Panc1 (cell line): ENCODE measurements at places on chromosomes 7 and 10. TPM values are rescaled to one million over a fixed set of nuclear protein-coding genes. Genes with fewer than 3 reads are reported as not detected.

DNA sequence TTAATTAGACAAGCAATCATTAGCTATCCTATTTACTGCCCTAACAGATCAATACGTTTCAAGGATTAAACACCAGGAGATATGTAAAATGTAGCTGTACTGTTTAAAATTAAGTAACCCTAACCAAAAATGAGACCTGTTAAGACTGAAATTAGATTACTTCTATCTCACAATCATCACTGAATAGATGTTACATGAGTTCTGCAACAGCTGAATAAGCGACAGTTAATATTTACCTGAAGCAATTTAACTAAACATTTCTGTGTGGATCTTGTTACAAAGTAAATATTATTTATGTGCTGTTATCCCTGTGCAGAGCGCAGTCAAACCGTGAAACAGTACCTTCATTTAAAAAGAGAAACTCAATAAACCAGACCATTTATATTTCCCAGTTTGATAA is 122.5 kb downstream of the RELN start:
- no peak overlapping the region for H3K4me3 ChIP-seq
- no peak for DNase-seq
- H3K4me1 ChIP-seq = no peaks in the 10 kb centered on the region
- H3K27me3 ChIP-seq = no peaks in the 10 kb centered on the region

DNA sequence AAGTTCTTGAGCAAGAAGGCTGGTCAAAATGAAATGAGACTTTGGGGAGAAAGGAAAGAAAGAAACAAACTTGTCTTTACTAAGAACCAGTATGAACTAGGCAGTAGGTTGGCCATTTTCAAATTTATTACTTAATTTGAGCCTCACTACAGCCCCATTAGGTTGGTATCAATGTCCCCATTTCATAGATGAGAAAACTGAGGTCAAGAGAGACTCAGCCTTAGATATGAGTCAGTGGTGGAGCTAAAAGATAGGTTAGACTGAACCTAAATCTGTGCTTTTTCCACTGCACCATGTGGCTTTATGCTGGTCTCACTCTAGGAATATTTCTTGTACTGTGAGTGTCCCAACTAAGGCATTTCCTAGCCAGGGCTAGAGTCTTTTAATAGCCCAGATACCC is 8.8 kb downstream of the ZNF503 start:
- H3K36me3 ChIP-seq = no peaks in the 10 kb centered on the region; the same call in 1 of the 2 replicates
- H3K4me3 ChIP-seq = no peak overlapping the region
- H3K27me3 ChIP-seq = peaks cover 12% of the 10 kb centered on the region
- H3K4me1 ChIP-seq = no peaks in the 10 kb centered on the region
- DNase-seq = no peak

DNA sequence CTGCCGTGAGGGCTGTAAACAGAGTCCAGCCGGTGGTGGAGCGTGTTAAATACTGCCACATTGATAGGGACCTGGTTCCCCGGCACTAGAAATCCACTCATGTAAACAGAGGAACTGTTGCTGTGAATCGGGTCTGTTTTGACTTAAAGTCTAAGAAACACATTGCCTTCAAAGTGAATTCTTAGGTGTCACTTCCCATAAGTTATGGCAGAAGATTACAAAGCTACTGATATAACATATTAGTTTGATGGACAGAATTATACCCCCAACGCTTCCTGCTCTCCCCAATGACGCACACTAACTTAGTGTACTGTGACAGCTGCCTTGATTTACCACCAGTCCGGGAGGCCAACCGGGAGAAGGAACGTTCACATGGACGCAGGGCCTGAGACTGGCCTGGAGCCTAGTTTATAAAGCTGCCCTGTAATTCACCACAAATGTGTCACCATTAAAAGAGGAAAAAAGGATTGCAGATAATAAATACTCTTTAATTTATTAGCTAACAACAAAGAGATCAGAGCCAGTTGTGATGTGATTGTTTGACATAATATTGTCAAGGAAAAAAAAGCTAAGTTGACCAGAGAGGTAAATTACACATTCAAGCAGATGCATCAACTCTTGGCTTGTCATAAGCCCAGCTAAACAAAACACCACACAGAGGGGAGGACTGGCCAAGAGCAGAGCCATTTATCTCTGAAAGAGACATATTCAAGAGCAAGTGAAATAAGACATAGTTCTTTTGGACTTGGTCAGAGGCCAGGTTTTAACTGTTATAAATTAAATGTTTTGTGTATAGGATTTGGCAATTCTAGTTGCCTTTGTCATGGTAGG is 820.6 kb downstream of the LRMDA start:
- no peak for DNase-seq
- no peaks in the 10 kb centered on the region for H3K4me1 ChIP-seq
- H3K36me3 ChIP-seq = no peaks in the 10 kb centered on the region
- H3K27me3 ChIP-seq = no peaks in the 10 kb centered on the region

DNA sequence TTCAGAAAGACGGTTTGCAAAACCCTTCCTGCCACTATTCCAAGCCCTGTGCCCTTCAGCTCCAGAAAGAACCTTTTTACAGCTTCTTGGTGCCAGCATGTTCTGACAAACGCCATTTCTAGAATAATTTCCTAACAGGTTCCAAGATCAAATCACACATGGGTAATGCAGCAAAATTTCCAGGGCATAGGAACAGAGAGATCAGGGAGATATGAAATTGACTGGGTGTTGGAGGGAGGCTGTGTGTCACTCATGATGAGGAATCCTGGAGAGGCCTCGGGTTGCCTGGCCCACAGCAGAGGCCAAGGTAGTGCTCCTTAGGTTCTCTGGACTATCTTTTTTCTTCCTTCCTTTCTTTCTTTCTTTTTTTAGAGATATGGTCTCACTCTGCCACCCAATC is 29.5 kb downstream of the RAB19 start:
- no peaks in the 10 kb centered on the region for H3K36me3 ChIP-seq
- no peak overlapping the region for H3K4me3 ChIP-seq
- H3K27ac ChIP-seq = no peak overlapping the region
- no peak for DNase-seq

GRCh38 chr10:117801691-117802090 is 245.1 kb downstream of the RAB11FIP2 start:
- no peak overlapping the region for H3K4me3 ChIP-seq
- no peaks in the 10 kb centered on the region for H3K36me3 ChIP-seq

DNA sequence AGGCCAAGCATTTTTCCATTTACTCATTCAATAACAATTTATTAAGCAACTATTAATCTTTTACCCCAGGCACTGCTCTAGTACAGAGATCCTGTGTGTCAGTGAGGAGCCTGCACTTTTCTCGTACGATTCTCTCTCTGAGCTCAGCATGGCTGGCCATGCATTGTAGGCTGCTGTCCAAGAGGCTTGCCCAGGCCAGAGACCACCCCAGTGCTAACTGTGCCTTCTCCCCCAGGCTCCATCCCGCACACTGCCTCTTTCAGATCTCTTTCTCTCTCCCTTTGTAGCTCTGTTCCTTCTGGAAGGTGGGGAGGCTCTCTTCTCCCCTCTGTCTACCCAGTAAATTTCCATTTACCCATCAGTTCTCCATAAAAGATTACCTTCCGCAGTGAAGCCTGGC is 101.0 kb upstream of the IKZF1 start:
- no peaks in the 10 kb centered on the region for H3K4me1 ChIP-seq
- H3K36me3 ChIP-seq = no peaks in the 10 kb centered on the region
- H3K27ac ChIP-seq = no peak overlapping the region

PIK3AP1 gene
- 2.6 TPM for total RNA-seq

ZPBP gene
- total RNA-seq = not detected

MSMB gene
- total RNA-seq = not detected

GRCh38 chr7:133746305-133746704 is 380.8 kb upstream of the LRGUK start:
- no peaks in the 10 kb centered on the region for H3K27me3 ChIP-seq
- no peaks in the 10 kb centered on the region for H3K36me3 ChIP-seq
- no peak overlapping the region for H3K4me3 ChIP-seq
- DNase-seq = no peak
- H3K4me1 ChIP-seq = no peaks in the 10 kb centered on the region

DNA sequence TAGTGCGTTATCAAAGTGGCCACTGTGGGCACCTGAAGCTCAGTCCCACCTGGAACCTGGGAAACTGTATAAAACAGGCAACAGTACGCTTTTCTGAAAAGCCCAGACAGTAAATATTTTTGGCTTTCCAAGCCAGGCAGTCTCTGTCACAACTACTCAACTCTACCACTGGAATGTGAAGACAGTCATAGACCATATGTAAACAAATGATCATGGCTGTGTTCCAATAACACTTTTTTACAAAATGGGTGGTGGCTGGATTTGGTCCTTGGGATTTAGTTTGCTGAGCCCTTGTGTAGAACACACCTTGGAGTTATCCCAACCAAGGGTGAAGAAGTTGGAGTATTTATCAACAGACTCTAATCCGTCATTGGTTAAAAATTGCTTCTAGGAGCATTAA is 259.9 kb downstream of the SKIDA1 start:
- no peak overlapping the region for H3K4me3 ChIP-seq
- no peak for DNase-seq
- no peak overlapping the region for H3K27ac ChIP-seq
- no peaks in the 10 kb centered on the region for H3K36me3 ChIP-seq

DNA sequence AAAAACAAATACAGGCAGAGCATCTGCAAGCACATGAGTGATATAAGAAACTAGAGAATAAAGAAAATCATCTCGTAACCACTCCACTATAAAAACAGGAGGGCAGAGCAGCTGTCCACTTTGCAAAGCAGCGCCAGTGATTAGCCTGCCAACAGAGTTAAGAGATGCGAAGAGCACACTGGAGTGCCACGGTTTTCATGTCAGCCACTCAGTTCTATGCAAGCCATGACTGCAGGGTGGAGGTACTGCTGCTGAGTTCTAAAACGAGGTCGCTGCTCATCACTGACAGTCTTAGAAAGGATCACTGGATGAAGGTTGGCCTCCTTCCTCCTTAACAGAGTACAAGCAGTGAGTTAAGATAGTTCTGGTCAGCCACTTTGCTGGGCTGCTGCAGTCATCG is 58.5 kb downstream of the FGFR2 start:
- no peaks in the 10 kb centered on the region for H3K36me3 ChIP-seq
- H3K27ac ChIP-seq = no peak overlapping the region
- DNase-seq = no peak

SORCS1 gene
- total RNA-seq = not detected

DNA sequence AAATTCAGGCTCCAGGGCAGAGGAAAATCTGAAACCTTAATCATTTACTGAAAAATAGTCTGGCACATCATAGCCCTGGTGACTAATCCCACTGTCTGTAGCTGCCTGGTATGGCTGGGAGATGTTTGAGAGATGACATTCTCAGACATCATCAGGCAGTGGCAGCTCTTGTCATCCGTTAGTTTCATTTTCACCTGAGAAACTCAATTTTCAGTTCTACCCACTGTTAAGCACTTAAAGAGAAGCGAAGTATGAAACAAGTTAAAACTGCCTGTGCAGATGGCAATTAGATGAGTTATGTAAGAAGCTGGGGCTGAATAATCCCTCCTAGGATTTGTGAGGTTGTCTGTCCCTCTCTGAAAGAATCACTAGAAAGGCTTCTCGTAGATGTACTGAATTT is 150.2 kb downstream of the NSUN6 start:
- no peak for DNase-seq
- H3K27ac ChIP-seq = no peak overlapping the region
- peak overlapping the region; percentile 4; the same call in 1 of the 2 replicates for H3K4me3 ChIP-seq
- no peaks in the 10 kb centered on the region for H3K4me1 ChIP-seq

- H3K27ac ChIP-seq = peak overlapping the region; percentile 77
- peak overlapping the region; percentile 25 for H3K4me3 ChIP-seq
- no peaks in the 10 kb centered on the region for H3K36me3 ChIP-seq
- H3K27me3 ChIP-seq = no peaks in the 10 kb centered on the region
- H3K4me1 ChIP-seq = peaks cover 41% of the 10 kb centered on the region
- no peak for DNase-seq
Observed at GRCh38 chr7:30321089-30321881, 36.9 kb downstream of the ZNRF2 start.

DNA sequence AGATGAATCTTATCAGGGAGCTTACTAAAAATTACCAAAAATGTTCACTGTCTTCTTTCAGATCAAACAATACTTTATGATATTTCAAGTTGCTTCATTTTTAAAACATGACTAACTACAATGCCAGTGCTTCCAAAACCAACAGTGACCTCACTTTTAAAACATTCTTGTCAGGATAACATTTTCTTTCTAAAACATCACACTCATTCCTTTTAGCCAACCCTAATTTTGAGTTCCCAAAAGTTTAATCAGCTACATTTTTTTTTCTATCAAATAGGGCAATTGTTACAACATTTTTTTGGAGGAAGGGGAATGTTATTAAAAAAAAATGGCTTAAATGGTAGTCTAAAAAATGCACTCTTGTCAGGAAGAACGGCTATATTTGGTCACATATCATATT is 37.3 kb downstream of the RTKN2 start:
- H3K27me3 ChIP-seq = no peaks in the 10 kb centered on the region
- H3K4me1 ChIP-seq = peaks cover 27% of the 10 kb centered on the region
- H3K36me3 ChIP-seq = peaks cover 6% of the 10 kb centered on the region; the same call in 1 of the 2 replicates
- H3K27ac ChIP-seq = peak overlapping the region; percentile 74; the same call in 1 of the 2 replicates
- H3K4me3 ChIP-seq = no peak overlapping the region
- peak; percentile 56 for DNase-seq

- DNase-seq = no peak
- H3K27me3 ChIP-seq = peaks cover 2% of the 10 kb centered on the region; the same call in 1 of the 2 replicates
- no peaks in the 10 kb centered on the region for H3K4me1 ChIP-seq
- no peak overlapping the region for H3K4me3 ChIP-seq
- no peaks in the 10 kb centered on the region; the same call in 1 of the 2 replicates for H3K36me3 ChIP-seq
Observed at GRCh38 chr10:6504296-6504695, 75.8 kb downstream of the PRKCQ start.

- no peaks in the 10 kb centered on the region for H3K27me3 ChIP-seq
- DNase-seq = no peak
- no peak overlapping the region for H3K27ac ChIP-seq
Observed at GRCh38 chr7:111775206-111775605, 212.9 kb upstream of the IMMP2L start.

- H3K36me3 ChIP-seq = no peaks in the 10 kb centered on the region
- no peaks in the 10 kb centered on the region for H3K4me1 ChIP-seq
- no peak overlapping the region for H3K27ac ChIP-seq
- no peaks in the 10 kb centered on the region for H3K27me3 ChIP-seq
Observed at GRCh38 chr7:37040330-37040729, 316.0 kb upstream of the AOAH start.

- peaks cover 22% of the 10 kb centered on the region for H3K4me1 ChIP-seq
- no peaks in the 10 kb centered on the region for H3K36me3 ChIP-seq
- no peak for DNase-seq
- peak overlapping the region; percentile 25; the same call in 1 of the 2 replicates for H3K27ac ChIP-seq
- no peaks in the 10 kb centered on the region for H3K27me3 ChIP-seq
Observed at GRCh38 chr10:114022766-114023597, 20.7 kb upstream of the ADRB1 start.

SNCG gene
- 5.2 TPM for total RNA-seq

GRCh38 chr10:75773231-75773780 is 341.9 kb downstream of the LRMDA start:
- H3K4me3 ChIP-seq = no peak overlapping the region
- no peak for DNase-seq
- H3K27ac ChIP-seq = no peak overlapping the region
- H3K4me1 ChIP-seq = no peaks in the 10 kb centered on the region
- H3K36me3 ChIP-seq = no peaks in the 10 kb centered on the region

- H3K36me3 ChIP-seq = no peaks in the 10 kb centered on the region
- no peak overlapping the region for H3K27ac ChIP-seq
- no peak overlapping the region for H3K4me3 ChIP-seq
- no peaks in the 10 kb centered on the region for H3K27me3 ChIP-seq
Observed at GRCh38 chr10:88041243-88042159, 178.1 kb downstream of the PTEN start.

- DNase-seq = peak; percentile 25
- no peak overlapping the region for H3K27ac ChIP-seq
- H3K27me3 ChIP-seq = no peaks in the 10 kb centered on the region
Observed at GRCh38 chr7:18177815-18178660, 150.4 kb upstream of the PRPS1L1 start.

- no peaks in the 10 kb centered on the region for H3K36me3 ChIP-seq
- no peak for DNase-seq
- no peaks in the 10 kb centered on the region; the same call in 1 of the 2 replicates for H3K4me1 ChIP-seq
- H3K27me3 ChIP-seq = no peaks in the 10 kb centered on the region
- H3K27ac ChIP-seq = no peak overlapping the region
Observed at GRCh38 chr10:32210306-32211045, 136.5 kb downstream of the EPC1 start.
